ENCODE measurements at places on chromosomes 1 and 21. TPM values are rescaled to one million over a fixed set of nuclear protein-coding genes. Genes with fewer than 3 reads are reported as not detected.
A peak's percentile ranks its signal among the peaks of the same experiment; 100 is the strongest.

- no peak for DNase-seq
These were observed 402.9 kb downstream of the TGFB2 start for GRCh38 chr1:218748071-218748470.

The SV2A gene
- total RNA-seq = 1.7 TPM

DNA sequence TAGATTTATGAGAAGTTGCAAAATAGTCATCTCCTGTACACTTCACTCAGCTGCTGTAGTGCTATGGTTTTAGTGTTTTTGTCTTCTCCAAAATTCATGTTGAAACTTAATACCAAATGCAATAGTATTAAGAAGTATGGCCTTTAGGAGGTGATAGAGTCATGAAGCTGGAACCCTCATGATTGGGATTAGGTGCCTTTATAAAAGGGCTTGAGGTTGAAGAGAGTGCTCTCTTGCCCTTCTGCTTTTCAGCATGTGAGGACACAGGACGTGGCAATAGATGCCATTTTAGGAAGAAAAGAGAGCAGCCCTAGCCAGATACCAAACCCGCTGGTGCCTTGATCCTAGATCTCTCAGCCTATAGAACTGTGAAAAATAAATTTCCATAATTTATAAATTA, 87.6 kb downstream of the CTH start:
- no peak for DNase-seq

DNA sequence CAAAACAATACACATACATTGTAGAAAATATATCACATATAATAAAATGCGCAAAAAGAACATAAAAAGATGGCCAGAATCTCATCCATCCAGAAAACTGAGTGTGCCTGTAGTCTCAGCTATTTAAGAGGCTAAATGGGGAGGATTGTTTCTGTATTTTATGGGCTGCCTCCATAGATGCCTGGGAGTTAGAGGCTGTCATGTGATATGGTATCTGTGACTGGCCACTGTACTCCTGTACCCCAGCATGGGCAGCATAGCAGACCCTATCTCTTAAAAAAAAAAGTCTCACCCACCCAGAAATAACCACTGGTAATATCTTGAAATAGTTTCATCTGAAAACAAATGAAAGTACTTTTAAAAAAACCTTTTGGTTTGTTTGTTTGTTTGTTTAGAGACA, 3.5 kb upstream of the TLCD4 start:
- no peak for DNase-seq

DNA sequence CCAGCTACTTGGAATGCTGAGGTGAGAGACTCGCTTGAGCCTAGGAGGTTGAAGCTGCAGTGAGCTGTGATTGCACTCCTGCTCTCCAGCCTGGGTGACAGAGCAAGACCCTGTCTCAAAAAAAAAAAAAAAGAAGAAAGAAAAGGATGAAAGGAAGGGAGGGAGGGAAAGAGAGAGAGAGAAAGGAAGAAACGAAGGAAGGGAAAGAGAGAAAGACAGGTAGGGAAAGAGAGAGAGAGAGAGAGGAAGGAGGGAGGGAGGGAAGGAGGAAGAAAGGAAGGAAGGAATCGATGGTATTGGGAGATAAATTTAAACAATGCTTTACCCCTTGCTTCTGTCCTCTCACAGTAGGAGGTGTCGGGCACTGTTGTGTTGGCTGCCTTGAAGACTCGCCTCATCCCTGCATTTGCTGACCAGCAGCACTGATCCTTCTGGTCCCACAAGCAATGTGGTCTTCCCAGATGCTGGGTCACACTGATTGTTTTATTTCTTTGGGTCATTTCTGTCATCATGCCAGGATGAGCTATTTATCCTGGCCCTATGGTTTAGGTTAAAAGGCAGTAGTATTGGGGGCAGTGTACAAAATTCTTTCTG, 30.9 kb downstream of the GPR137B start:
- no peak for DNase-seq

- DNase-seq = no peak
These were observed 79.8 kb downstream of the WDR4 start for GRCh38 chr21:42799516-42799915.

DNA sequence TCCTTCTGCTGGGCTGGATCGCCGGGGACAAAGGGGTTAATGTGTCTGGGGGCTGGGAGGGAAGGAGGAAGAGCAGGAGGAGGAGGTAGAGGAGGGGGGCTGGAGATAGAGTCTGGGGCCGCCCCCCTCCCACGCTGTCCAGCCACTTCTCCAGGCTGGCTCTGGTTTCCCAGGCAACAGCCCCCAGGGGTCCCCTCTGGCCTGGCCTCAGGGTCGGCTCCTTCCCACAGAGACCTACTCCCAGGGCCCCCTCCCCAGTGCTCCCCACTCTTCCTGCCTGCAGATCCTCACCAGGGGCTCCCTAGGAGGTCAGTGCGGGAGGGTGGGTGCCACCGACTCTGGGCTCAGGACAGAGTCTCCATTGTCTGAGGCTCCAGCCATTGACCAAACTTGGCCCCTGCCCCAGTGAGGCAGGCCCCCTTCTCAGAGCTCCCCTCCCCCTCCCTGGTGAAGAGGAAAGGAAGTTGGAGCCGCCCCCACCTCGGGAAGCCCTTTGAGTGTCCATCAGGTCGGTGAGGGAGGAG, 34.1 kb downstream of the ARHGEF10L start:
- peak; percentile 78 for DNase-seq

The OSCP1 gene
- total RNA-seq = 9.8 TPM

- DNase-seq = no peak
These were observed 24.3 kb downstream of the HEYL start for GRCh38 chr1:39615086-39615673.

DNA sequence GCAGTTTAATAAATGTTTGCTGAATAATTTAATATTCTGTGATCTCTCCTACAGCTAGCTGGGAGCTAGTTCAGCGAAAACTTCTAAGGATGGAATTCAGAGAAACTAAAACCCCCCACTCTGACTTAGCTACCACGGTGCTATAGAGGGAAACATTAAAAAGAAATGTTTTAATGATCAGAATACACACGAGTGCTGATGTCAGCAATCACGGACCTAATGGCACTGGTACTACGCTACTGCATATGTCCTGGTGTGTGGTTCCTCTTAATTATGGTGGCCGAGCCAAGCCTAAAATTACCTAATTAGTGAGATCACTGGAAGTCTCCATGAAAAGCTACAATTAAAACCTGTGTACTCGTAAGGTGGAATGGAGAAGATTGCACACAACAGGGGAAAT, 23.9 kb upstream of the LSM10 start:
- no peak for DNase-seq

DNA sequence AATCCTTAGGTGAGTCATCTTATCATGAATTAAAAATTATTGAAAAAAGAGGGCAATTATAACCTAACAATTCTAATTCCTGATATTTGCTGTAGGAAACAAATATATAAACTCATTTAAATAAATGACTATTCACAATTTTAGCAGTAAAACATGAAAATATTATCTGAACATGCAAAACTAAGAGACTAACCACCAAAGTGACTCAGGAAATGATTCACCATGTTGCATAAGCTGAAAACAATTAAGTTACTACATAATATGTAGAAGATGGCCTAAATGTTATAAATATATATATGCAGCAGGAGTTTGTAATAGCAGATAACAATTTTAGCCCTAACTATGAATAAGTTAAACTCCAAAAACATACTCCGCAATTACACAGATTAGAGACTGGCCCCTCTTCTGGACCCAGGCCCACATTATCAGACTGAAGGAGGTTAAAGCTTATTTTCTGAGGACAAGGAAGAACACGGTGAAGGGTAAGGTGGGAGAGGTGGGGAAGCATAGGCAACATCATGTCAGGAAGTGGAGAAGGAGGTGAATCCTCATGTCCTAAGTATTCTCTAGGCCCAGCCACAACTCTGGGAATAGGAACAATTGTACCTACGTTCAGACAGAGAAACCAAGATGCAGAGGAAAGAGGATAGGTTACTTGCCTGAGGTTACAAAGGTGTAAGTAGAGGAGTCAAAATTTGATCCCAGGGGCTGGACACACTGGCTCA, 15.6 kb upstream of the AIM2 start:
- DNase-seq = no peak

The OR2L5 gene
- not detected for total RNA-seq

The C1orf115 gene
- total RNA-seq = 24.3 TPM

DNA sequence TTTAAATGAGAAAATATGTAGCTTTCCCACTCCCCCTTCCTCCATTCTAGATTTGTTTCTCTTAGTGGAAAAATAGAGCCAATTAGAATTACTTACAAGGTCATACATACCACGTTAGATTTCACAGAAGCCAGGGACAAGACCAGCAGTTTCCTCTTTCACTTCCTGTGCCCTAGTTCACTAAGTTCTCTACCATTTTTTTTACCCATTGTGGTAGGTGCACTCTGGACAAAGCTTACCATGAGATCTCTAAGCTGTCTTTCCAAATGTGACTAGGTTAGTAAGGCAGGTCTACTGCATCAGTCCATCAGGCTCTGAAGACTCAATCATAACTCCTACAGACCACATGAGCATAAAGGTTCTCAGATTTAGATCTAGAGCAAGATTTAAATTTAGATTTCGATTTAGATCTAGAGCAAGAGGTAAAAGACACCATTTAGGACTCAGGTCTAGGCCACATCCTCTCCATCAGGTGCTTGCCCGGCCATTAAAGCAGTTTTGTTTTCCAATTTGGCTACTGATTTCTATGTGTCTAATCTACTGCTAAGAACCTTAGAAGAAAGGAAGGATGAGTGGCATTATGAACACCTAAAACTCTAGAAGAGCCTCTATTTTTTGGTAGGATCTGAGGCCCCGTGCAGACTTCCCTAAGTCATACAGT, 235.3 kb downstream of the FAF1 start:
- no peak for DNase-seq

GRCh38 chr1:177082855-177083693, 81.4 kb downstream of the ASTN1 start:
- no peak for DNase-seq

DNA sequence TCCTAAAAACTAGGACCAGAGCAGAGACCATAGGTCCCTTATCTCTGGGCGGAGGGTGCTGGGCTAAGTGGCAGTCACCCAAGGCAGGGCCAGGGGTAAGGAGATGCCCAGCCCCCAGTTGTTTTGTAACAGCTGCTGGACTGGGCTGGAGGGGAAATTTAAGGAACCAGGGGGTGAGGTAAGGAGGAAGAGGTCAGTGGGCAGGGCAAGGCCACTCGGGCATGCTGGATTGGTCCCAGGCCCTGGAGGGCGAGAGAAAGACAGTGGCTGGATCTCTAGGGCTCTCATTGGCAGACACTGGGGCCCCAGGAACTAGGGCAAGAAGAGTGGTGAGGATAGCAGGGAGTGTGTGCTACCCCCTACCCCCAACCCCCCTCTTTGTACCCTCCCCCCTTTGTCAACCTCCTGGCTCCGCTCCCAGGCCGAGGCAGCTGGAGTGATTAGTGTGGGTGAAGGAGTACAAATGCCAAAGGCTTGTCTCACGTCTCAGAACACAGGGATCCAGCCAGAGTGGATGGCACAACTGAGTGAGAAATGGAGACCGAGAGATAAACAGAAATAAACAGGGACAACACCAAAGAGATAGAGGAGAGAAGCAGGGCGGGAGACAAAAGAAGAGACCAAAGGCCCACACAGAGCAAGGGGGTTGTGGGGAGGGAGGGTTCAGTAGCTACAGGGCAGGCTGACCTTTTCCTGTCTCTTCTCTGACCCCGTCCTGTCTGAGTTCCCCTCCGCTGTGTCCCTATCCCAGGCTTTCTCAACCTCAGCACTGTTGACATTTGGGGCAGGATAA, 20.5 kb upstream of the THRAP3 start:
- no peak for DNase-seq

DNA sequence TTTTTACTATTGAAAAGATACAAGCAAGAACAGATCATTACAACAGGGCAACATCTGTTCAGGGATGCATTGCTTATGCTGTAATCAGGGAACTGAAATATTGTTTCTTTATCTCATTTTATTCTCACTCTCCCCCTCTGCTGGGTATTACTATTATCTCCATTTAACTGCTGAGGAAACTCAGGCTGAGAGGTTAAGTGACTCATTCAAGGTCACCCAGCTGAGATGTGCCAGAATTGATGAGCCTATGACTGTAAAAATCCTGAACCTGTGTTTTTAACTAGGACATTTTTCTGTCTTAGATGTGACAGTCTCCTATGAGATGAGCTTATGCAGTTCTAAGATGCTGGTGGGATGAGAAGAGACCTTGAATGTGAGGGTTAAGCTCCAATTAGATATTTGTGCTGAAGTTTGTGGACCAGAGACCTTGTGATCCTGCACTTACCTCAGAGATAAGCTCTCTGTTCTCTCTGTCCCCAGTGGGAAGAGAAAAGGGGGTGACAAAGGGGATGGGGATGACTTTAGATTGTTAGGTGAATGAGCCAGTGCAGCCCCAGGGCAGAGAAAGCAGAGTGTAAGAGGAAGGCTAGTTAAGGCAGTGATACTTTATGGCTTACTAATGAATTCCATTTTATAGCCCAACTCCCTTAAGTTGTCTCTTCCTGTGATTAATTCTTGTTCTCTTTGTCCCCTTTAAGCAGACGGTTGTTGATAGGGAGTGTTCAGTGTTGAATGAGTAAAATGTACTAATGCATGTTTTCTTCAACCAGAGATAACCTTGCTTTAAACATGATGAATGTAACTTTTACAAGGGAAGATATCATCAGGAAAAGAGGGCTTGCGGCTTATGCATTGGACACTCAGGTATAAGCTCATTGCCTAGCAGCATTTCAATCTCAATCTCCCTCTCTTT, 111.4 kb downstream of the HLX start:
- no peak for DNase-seq

DNA sequence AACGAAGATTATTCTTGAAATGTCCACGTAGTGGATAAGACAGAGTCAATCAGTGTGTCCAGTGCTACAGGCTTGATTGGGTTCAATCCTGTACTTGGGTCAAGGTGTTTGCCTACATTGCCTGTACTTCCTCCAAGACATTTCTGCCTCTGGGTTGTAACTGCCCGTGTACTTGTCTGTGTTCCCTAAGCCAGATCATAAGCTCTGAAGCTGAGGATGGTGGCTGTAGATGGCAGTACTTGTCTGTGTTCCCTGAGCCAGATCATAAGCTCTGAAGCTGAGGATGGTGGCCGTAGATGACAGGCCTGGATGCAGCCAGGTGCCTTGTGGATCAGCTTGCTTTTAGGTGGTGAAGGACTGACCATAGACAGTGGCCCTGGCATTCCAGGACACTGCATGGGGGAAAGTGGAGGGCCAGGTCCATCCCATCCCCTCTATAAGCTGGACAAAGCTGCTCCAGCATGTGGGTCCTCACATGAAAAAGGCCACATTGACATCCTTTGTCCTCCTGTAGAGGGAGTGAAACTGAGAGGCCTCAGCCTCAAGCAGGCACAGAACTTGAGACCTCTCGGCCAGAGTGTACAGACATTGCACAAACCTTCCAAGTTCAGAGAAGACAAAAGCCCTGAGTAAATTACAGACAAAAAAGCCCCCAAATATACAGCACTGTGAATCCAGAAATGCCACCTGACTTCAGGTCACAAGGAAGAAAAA, 2.0 kb upstream of the SRM start:
- DNase-seq = no peak

- DNase-seq = no peak
These were observed 107.5 kb upstream of the SIM2 start for GRCh38 chr21:36591326-36591970.

- DNase-seq = no peak
These were observed 176.5 kb downstream of the PSMG1 start for GRCh38 chr21:39006571-39007311.

GRCh38 chr1:44553771-44554170, 120.5 kb downstream of the TMEM53 start:
- DNase-seq = no peak

The VASH2 gene
- total RNA-seq = 0.94 TPM

GRCh38 chr1:154405747-154406571, 816 bp downstream of the IL6R start:
- peak; percentile 88 for DNase-seq

- DNase-seq = no peak
These were observed 76.1 kb upstream of the GADD45A start for GRCh38 chr1:67608661-67609576.

- no peak for DNase-seq
These were observed 165.3 kb downstream of the LTN1 start for GRCh38 chr21:28827422-28827821.

The ZNF691 gene
- total RNA-seq = 9.7 TPM

Data from sciatic nerve (tissue), 2 donors.